CD4-positive, alpha-beta T cell treated with Interleukin-21 for 1 hour (primary cell): ENCODE measurements at places on chromosomes 7 and 10.
A peak's percentile ranks its signal among the peaks of the same experiment; 100 is the strongest.

- no peak for DNase-seq
Observed at GRCh38 chr10:67471022-67471421, 225.0 kb downstream of the CTNNA3 start.

GRCh38 chr7:47914717-47915615 is 33.3 kb downstream of the PKD1L1 start:
- no peak for DNase-seq

DNA sequence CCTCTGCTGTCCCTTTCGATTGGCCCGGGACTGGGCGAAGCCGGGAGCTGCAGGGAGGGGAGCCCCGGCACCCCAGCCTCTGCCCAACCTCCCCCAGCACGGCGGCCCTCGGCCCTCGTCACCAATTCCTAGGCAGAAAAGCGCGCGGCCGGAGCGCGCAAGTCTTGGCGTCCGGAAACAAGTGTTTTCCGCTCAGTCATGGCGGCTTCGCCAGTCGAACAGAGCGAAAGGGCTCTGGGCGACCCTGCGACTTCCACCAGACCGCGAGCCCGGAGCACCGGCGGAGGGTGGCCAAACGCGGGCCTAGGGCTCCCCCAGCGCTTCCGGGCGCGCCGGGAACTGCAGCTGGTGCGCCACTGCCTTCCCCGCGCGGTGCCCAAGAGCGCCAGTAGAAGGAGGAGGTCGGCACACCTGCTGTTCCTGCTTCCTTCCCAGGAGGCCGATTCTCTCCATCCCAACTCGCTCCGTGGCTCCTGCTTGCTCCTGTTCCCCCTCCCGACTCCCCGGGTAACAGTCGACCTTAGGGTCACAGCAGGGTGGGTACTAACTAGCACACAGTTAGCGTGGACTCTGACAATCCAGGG is 729.9 kb downstream of the ZWINT start:
- DNase-seq = no peak

DNA sequence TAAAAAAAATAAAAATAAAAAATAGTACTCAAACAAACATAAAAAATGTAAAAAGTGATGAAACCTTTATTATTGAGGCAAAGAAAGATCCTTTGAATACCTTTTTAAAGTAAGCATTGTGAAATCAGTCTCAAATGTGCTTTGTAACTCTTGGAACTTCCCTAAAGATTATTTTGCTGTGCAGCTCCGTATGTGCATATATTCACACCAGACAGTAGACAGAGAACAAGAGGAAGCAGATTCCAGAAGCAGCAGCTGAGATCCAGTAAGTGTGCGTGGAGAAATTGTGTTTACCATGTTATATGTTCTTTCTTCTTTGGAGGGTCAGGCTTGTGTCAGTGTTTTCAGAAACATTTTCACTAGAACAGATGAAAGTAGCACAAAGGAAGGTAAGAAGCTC is 324.9 kb downstream of the AGMO start:
- no peak for DNase-seq

- DNase-seq = no peak
Observed at GRCh38 chr10:77214799-77215198, 422.8 kb downstream of the KCNMA1 start.

DNA sequence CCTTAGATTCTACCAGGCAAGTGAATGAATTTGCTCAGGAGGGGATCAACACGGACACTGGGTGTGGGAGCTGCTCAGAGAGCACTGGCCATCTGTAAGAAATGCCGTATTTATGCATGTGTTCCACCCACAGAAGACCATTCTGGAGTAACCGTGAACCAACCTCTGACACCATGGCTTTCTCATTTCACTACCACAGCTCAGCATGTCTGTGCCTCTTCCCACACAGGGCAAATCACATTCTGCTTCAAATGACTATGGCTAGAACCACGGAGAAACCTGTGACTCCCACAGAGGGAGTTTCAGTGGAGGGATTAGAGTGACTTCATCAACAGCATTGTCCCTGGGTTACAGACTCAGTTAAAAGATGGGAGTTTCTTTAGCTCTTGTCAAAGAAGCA is 893.4 kb downstream of the XPNPEP1 start:
- no peak for DNase-seq

DNA sequence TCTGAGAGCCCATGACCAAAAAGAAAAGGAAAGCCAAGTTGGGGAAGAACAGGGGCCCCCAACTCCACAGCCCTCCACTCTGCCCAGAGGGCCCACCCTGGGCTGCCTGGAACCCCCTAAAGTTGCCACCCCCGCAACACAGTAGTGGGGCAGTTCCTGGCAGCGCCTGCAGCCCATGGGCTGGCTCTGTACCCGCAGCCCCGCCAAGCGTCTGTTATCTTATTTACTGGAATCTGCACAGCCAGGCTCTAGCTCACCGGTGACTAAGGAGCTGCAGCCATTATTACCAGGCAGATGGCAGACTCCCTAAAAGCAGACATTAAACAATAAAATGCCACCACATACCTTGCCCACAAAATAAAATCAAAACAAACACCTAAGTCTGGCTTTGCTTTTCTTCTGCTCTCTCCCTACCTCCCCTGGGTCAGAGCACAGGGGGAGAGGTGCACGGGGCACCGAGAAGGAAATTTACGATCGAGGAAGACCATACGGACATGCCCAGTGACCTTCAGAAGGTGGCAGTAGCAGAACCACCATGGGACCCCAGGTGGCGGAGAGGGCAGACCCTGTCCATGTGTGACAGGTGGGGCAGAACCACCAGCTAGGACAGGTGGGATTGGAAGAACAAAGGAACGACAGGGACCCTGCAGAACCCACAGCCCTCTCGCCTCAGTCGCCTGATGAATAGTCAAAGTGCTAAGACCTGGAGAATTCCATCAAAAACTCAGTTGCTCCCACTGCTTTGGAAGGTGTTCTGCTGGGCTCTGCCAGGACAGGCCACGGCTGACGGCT is 66.3 kb downstream of the PRKAG2 start:
- DNase-seq = no peak

DNA sequence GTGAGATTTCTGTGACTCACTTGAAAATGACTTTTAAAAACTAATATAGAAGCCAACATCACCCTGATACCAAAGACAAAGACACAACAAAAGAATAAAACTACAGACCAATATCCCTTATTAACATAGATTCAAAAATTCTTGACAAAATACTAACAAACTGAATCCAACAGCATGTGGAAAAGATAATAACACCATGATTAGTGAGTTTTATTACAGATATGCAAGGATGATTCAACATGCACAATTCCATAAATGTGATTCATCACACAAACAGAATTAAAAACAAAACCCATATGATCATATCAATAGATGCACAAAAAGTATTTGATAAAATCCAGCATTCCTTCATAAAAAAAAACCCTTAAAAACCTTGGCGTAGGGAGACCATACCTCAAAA is 6.5 kb downstream of the MGAM start:
- DNase-seq = no peak

DNA sequence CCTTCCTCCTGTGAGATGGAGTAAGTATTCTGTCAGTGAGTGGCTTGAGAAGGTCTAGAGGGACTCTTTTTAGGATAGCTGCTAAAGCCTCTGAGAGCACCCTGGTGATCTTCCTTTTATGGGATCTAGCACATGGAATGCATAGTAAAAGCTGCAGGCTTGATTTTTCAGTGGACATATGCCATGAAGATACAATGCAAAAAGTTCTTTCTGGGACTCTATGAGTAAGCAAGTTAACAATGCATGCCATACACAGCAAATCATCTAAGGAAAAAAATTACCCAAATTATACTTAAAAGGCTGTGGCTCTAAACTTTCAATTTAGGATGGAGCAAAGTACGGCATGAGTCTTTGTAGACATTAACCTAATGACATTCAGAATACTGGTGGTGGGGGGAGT is 154.5 kb downstream of the SGMS1 start:
- no peak for DNase-seq

DNA sequence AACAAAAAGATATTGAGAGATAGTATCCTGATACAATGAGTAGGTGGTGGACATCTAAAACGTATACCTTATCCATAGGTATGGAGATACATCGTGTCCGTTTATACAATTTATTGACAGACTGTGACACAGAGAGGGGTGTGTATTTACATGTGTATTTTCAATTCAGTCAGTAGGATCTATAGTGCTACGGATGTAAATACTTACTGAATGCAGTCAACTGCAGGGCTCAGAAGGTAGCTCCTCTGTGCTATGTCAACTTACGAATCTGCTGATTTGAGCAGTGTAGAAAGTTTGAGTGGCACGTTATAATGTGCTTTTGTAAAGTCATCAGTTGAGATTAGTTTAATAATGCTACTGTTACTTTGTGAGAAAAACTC is 626 bp downstream of the ZNF804B start:
- DNase-seq = no peak

DNA sequence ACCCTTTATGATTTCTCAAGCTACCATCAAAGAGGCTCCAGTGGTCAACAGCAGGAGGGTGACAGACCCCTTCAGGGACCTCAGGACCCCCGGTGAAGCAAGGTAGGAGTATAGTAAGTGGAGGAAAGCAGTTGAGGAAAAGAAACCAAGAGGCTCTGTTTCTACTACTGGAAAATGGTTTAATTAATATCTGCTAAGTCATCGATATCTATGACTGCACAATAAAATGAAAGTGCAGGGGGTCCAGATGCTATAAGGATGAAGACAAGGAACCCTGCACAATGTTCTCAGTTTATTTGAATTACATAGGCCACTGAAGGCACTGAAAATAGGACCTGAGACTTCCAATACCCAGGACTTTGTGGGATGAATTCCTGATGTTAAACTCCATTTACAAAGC is 23.7 kb downstream of the AMPH start:
- DNase-seq = no peak

DNA sequence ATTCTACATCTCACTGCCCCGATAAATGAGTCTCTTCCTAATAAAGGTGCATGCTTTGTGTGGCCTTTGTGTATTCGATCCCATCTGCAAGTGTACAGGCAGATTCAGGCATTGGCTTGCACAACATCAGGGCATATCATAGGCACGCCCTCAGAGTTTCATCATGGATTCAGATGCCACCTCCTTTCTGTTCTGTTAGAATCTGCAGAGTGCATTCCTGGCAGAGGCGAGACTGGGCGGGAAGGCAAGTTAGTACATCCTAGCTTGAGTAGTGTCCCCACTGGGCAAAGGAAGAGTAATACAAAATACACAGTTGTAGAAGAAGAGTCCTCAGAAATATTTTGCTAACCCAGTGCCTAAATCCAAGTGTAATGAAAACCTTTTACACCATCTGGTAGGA is 346.5 kb upstream of the GALNT17 start:
- no peak for DNase-seq

DNA sequence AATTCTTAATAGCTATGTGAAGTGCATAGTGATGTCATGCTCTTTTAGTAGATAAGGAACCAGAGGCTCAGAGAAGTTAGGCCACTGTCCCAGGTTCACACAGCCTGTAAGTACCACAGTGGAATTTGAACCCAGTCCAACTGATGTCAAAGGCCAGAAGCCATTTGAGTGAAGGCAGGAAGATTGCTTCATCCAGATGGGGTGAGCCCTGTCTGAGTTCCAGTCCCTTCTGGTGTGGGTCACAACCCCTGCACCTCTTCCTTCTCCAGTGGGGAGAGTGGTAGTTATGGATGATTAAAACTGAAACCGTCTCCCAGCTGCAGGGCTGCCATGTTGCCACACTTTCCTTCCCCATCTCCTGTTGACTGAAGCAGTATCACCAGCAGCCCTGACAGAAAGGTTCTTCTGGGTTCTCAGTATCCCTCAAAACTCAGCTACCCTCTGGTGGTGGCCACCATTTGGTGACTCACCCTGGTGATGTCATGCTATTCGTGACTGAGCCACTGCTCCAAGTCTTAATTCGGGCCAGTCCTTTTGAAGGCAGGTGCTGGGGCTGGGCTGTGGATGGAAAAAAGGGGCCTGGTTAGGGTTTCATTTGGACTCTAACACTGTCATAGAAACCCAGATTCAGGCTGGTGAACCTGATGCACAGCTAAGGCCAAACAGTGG is 1.5 kb upstream of the C10orf95 start:
- peak; percentile 34 for DNase-seq

- DNase-seq = no peak
Observed at GRCh38 chr10:4024027-4024426, 239.0 kb upstream of the KLF6 start.

DNA sequence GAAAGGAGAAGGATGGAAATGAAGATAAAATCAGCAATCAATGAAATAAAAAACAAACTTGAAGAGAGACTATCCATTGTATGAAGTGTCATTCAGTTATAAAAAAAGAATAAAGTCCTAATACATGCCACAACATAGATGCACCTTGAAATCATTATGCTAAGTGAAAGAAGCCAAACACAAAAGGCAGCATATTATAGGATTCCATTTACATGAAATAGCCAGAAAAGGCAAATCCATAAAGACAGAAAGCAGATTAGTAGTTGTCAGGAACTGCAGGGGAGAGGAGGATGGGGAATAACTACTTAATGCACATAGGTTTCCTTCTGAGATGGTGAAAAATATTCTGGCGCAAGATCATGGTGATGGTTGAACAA is 6.6 kb upstream of the PON1 start:
- DNase-seq = no peak
